ENCODE measurements at places on chromosomes 3 and 15.

DNA sequence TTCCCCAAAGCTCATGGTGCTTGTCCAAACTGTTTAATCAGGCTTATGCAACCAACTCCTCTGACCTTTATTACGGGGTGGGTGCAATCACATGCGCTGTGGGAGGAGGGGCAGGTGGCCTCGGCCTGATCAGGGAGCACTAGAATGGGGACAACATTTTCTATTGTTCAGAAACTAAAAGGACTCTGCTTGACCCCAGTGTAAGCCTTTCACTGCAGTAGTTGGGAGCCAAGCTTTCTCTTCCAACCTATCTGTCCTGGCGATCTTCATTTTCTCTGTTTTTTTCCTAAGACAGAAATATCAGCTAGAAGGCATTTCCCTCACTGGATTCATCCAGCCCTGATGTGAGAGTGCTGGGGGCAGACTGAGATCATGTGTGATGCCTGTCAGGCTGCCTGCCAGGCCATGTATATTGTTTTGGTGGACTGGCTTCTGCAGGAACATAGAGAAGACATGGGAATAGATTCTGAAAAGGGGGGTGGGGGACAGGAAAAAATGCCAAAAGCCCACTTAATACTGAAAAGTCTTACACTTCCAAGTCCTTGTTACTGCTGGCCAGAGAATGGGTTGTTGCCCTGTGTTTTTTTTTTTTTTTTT, 627.0 kb upstream of the TBL1XR1 start:
- DNase-seq = no peak

- DNase-seq = no peak
These were observed 56.6 kb downstream of the P3H2 start for GRCh38 chr3:190064112-190064511.

DNA sequence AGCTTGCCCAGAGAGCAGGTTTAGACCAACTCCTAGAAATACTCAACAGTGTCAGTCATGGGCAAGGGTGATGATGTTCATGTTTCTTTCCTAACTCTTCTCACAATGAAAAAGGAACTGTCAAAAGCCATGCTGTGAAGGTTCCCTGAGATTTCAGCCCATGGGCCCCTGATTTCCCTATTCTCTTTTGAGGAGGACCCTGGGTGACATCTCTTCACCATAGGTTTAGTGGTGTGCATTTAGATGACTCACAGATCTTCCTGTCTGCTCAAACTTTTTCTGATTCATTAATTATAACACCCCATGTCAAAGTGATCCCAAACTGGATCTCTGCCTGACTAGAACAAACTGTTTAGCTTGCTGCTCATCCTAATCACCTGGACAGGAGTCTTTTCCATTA, 108.0 kb downstream of the BBX start:
- DNase-seq = no peak

DNA sequence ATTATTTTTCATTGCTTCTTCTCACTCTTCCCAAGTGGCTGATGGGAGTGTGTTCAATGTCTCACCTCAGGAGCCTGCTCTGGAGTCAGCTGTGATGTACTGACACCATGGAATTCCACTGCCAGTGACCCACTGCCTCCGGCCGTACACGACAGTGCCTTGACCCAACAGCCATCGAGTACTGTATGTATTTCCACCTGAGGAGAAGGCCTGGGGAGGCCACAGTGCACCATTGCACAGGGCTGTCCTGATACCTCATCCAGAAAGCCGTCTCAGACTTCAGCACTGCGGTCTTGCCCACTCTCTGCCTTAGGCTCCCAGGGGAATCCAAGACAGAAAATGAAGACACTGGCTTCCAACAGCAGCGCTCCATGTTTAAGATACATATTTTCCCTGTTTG, 51.4 kb upstream of the EIF1B start:
- no peak for DNase-seq

DNA sequence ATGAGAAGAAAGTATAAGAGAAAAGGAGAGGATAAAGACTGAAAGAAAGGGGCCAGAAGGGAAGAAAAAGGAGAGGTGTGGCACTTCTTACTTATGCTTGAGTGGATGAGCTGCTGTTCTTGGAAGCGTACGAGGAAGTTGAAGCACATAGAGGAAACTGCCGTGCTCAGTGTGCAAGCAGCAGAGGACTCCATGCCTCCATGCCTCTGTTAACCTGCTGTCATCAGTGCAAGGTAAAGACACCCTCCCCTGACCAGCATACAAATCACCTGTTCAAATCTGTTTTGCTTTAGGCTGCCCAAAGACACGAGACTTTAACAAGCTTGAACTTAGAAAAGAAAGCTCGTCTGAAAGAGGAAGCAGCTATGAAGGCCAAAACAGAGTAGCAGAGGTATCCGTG, 6.4 kb downstream of the WDR5B start:
- DNase-seq = no peak

DNA sequence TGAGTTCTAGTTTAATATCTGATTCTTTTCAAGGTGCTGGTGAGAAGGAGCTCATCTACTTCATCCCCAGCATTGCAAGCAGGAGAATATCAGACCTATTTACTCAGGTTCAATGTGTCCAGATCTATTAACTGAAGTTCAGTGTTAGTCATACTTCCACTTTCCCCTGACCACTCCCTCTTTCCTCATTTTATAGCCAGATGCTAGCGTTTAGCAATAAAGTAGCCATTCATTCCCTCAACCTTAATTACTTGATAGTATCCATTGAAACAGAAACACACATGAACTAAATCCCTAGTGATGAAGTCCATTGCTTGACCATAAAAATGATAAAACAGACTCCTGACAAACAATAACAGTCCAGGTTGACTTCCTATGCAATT, 60.0 kb downstream of the RPL22L1 start:
- no peak for DNase-seq

- DNase-seq = no peak
These were observed 31.4 kb upstream of the TIPARP start for GRCh38 chr3:156642750-156643728.

DNA sequence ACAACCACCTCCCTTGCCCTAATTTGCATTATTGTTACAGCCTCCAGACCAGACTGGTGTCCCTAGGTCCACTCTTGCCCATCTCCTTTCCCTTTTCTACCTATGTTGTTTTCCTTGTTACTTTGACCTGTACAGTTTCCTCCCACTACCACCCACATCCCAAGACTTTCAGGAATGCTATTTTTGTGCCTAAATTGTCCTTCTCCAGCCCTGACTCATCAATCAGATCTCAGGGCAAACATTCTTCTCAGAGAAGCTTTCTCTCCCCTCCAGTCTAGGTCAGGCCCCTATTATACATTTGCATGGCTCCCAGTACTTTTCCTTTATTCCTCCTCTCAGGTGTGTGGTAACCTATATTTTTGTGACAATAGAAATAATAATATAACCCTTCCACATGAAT, 241.5 kb downstream of the IGSF11 start:
- DNase-seq = no peak

DNA sequence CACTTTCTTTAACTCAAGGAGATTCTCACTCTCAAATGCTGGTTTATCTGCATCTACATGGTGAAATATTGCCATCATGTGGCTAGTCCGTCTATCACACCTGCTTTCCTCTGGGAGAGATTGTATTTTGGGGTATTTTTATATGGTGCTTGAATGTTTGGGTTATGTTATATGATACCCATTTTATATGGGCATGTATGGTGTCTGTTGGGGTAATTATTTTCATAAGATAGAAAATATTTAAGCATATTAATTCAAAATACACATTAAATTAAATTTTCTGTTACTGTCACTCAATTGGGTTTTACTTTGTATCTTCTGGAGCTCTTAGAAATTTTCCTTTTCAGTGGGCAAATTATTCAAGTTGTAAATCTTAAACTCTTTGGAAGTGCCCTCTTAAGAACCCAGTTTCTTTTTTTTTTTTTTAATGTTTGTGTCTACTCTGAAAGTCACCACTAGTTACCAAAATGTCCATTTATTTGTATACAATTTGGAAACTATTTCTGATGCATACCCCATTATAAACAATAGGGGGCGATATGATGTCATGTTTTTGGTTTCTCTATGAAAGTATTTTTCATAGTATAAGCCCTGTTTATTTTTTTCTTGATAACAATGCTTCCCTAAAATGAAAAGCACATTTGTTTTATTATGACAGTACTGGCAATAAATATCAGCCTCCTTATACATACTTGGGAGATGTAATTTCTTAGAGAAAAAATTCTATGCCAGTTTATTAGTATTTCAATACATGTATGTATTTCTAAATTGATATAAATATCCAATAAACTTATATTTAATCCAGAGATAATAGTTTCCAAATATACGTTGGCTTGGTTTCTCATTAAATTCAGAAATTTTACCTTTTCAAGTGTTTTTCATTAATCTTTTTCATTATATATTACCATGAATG, 36.1 kb upstream of the PLSCR5 start:
- DNase-seq = peak; percentile 41

GRCh38 chr3:113285741-113286140, 74.4 kb downstream of the BOC start:
- DNase-seq = no peak

GRCh38 chr3:179720196-179720595, 67.4 kb downstream of the USP13 start:
- DNase-seq = no peak

DNA sequence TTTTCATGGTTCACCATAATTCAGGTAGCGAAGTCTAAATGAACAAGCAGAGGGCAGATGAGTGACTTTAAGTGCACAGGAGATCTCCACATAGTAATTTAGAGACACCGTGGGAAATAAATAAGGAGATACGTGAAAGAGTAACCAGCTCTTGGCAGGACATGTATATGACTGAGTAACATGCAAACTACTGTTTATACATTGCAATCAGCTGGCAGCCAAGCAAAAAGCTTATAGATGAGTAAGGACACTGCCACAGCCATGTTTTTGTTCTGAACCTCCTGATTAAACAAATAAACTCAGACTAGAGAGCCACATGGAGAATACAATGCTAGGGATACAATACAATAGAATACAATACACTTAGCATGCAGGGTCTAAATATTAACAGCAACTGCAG, 252.4 kb downstream of the FHIT start:
- DNase-seq = no peak

DNA sequence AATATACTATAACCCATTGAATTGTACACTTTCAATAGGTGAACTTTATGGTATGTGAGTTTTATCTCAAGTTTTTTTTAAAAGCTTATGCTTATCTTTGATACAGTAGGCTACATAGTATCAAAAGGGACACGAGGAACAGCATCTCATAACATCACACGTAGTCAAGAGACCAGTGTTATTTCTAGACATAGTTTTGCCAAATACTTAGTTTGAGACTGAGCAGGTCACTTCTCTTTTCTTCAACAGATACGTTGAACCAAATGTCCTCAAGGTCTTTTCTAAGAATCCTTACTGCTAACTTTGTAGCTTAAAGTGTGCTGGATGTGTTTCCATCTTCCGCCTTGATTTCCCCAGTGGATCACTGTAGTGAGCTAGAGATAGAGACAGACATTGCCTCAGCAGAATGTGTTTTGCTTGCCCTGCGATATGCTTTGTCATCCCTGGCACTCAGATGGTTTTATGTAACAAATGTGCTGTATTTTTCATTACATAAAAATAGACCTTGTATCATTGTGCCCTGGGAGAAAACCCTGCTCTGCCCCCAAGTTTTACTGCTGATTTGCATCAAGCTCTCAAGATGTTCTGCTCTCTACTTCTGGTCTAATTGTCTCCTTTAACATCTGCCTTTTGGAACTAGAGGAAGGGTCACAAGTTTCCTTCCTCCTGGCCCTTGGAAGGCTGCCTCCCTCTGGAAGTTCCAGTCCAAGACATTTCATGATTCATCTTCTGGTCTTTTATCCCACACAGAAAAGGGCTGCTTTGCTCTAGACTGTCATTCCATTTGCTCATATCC, 426.4 kb upstream of the RGMA start:
- no peak for DNase-seq

DNA sequence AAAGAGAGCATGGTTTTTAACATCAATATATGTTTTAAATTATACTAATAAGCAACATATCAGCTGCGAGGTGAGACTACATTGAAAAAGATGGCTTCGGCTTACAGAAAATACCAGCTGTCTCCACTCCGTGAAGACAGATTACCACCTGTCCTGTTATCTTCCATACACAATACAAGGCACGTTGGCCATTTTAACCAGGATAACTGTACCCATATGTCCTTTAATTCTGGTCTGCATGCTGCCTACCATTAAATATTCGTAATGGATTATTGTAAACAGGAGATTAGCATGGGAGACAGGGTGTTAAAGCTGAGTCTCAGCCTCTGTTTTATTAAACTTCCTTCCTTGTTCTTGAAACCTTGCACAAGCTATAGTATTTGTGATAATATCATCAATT, 855.5 kb downstream of the ROBO1 start:
- DNase-seq = peak; percentile 46

- no peak for DNase-seq
These were observed 67.2 kb downstream of the DHX30 start for GRCh38 chr3:47870156-47870555.

- no peak for DNase-seq
These were observed 153.4 kb upstream of the TSPAN3 start for GRCh38 chr15:77224352-77224751.

DNA sequence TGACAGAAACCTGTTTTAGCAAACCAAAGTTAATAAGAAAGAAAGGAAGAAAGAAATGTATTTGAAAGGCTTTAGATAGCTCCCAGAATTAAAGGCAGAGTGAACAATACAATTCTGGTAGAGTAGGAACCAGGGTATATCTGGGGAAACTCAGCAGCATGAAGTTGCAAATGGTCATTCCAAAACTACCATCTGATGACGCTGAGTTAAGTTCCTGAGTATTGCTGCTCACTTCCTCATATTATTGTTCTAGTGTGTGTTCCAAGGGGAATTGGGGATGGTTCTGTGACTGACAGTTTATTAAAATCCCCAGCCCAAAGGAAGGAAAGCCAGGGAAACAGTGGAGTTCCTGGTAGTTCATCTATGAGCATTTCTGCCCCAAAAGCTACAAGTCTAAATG, 88.3 kb upstream of the FRMD4B start:
- no peak for DNase-seq

- no peak for DNase-seq
These were observed 73.2 kb downstream of the MB21D2 start for GRCh38 chr3:192844486-192844765.

GRCh38 chr3:3081381-3082233, 28.6 kb downstream of the IL5RA start:
- DNase-seq = no peak

DNA sequence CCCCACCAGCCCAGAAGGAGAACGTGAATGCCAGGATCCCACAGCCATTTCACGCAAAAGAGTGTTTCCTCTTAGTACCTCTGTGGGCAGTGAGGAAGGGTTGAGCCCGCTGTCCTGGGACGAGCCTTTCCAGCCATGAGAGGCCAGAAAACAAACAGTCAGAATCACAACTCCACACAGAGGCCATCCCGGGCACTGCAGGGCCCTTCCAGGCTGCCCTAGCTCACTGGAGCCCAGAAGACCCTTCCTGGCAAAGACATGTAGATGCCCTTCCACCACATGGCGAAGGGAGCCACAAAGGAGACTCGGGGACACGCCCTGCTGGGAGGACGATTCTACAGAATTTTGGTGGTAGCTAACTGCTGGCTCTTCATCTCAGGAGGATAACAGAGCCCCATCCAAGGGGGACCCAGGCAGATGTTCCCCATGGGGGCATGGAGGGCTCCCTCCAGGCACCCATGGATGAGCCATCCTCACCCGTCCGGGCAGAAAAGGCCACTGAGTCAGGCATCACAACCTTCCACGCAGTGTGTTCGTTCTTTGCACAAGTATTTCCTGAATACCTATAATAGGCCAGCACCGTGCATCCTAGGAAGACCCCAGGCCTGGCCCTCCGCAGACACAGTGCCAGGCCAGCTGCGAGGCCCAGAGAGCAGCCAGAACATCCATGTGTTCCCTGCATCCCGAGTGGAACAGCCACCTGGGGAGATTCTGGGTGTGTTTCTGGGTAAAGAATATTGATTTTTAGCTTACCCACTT, 47.2 kb downstream of the SLC12A8 start:
- DNase-seq = no peak
